A673 (cell line): ENCODE measurements at places on chromosomes 16 and 17. TPM values are rescaled to one million over a fixed set of nuclear protein-coding genes. Genes with fewer than 3 reads are reported as not detected.

GRCh38 chr16:88640039-88640495 lies 1.7 kb downstream of the IL17C start:
- H3K4me3 ChIP-seq: no peak overlapping the region
- no peak for DNase-seq
- peaks cover 22% of the 10 kb centered on the region for H3K27me3 ChIP-seq
- no peaks in the 10 kb centered on the region for H3K36me3 ChIP-seq
- no peaks in the 10 kb centered on the region for H3K4me1 ChIP-seq

GRCh38 chr16:873243-873661 lies 72.7 kb upstream of the GNG13 start:
- no peaks in the 10 kb centered on the region for H3K36me3 ChIP-seq
- no peaks in the 10 kb centered on the region for H3K27me3 ChIP-seq
- H3K4me1 ChIP-seq: no peaks in the 10 kb centered on the region
- DNase-seq: no peak

GRCh38 chr17:45404870-45405249 lies 27.8 kb downstream of the ARHGAP27 start:
- H3K4me3 ChIP-seq: no peak overlapping the region
- no peak overlapping the region for H3K27ac ChIP-seq
- DNase-seq: no peak
- H3K36me3 ChIP-seq: no peaks in the 10 kb centered on the region
- no peaks in the 10 kb centered on the region for H3K27me3 ChIP-seq
- H3K4me1 ChIP-seq: peaks cover 3% of the 10 kb centered on the region

- peak; percentile 39 for DNase-seq
- H3K27ac ChIP-seq: no peak overlapping the region
- no peak overlapping the region for H3K4me3 ChIP-seq
- H3K4me1 ChIP-seq: peaks cover 32% of the 10 kb centered on the region
- H3K27me3 ChIP-seq: no peaks in the 10 kb centered on the region
Observed at GRCh38 chr17:63696381-63696961, 3.5 kb downstream of the LIMD2 start.

- H3K4me1 ChIP-seq: peaks cover 11% of the 10 kb centered on the region
- H3K4me3 ChIP-seq: no peak overlapping the region
- no peak overlapping the region for H3K27ac ChIP-seq
- DNase-seq: no peak
Observed at GRCh38 chr17:44983563-44983962, 15.5 kb upstream of the C1QL1 start.

DNA sequence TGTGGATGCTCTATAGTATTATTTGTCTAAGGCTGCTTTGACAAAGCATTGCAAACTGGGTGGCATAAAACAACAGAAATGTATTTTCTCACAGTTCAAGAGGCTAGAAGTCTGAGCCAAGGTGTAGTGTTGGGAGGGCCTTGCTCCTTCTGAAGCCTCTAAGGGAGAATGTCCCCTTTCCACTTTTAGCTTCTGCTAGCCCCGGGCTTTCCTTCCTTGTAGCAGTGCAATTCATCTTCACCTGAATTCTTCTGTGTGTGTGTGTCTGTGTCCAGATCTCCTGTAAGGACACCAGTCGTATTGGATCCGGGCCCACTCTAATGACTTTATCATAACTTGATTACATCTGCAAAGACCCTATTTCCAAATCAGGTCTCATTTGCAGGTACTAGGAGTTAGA lies 18.1 kb downstream of the KCNJ16 start:
- no peaks in the 10 kb centered on the region for H3K36me3 ChIP-seq
- DNase-seq: no peak
- no peaks in the 10 kb centered on the region for H3K4me1 ChIP-seq

- H3K27ac ChIP-seq: peak overlapping the region; percentile 74
- peak; percentile 68 for DNase-seq
- no peak overlapping the region for H3K4me3 ChIP-seq
- H3K36me3 ChIP-seq: no peaks in the 10 kb centered on the region
- peaks cover 61% of the 10 kb centered on the region for H3K4me1 ChIP-seq
Observed at GRCh38 chr16:85583491-85584181, 29.5 kb upstream of the GSE1 start.

GRCh38 chr16:4081047-4081446 lies 35.2 kb downstream of the ADCY9 start:
- peaks cover 13% of the 10 kb centered on the region for H3K4me1 ChIP-seq
- H3K4me3 ChIP-seq: no peak overlapping the region
- no peak for DNase-seq
- H3K27me3 ChIP-seq: no peaks in the 10 kb centered on the region
- H3K27ac ChIP-seq: peak overlapping the region; percentile 1

- H3K27ac ChIP-seq: peak overlapping the region; percentile 89
- no peaks in the 10 kb centered on the region for H3K27me3 ChIP-seq
- peaks cover 33% of the 10 kb centered on the region for H3K4me1 ChIP-seq
- H3K36me3 ChIP-seq: peaks cover 45% of the 10 kb centered on the region
Observed at GRCh38 chr16:65118871-65119270, 3.0 kb downstream of the CDH11 start.

DNA sequence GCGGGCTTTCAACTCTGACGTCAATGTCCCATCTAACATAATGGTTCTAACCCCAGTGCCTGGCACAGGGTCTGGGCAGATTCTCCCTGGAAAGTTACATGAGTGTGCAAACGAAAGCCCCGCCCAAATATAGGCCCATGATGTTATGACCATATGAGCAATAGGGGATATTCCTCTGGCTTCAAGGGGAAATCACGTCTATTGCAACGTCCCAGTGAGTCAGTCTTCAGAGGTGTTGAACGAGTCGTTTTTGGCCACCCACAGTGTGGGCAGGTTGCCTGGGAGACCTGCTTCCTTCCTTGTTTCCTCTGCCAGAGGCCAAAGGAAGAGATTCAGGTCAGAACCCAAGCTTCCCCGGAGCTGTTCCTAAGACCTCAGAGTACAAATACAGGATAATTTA lies 30.3 kb downstream of the PIK3R5 start:
- H3K36me3 ChIP-seq: no peaks in the 10 kb centered on the region
- peaks cover 46% of the 10 kb centered on the region for H3K27me3 ChIP-seq
- no peak for DNase-seq
- H3K27ac ChIP-seq: no peak overlapping the region
- no peak overlapping the region for H3K4me3 ChIP-seq

MMP15 gene
- 4.5 and 7.0 TPM in 2 replicates for total RNA-seq

TMEM204 gene
- not detected in 2 replicates for total RNA-seq

YBX2 gene
- 0.77 and 1.6 TPM in 2 replicates for total RNA-seq

DPEP1 gene
- 0.49 and 0.52 TPM in 2 replicates for total RNA-seq

ZFPM1 gene
- 5.6 and 6.7 TPM in 2 replicates for total RNA-seq

MED1 gene
- total RNA-seq: 39.2 and 41.5 TPM in 2 replicates

P2RX1 gene
- 0.24 and 0.39 TPM in 2 replicates for total RNA-seq
